Activated T-helper 9 cell treated with anti-CD3 and anti-CD28 coated beads, Interleukin-2, amount 50 U/mL, for 16 hours (primary cell): ENCODE measurements at places on chromosomes 5 and 9.
A peak's percentile ranks its signal among the peaks of the same experiment; 100 is the strongest.

- no peak for DNase-seq
Measured at GRCh38 chr5:133112026-133112660, 60.3 kb downstream of the HSPA4 start.

DNA sequence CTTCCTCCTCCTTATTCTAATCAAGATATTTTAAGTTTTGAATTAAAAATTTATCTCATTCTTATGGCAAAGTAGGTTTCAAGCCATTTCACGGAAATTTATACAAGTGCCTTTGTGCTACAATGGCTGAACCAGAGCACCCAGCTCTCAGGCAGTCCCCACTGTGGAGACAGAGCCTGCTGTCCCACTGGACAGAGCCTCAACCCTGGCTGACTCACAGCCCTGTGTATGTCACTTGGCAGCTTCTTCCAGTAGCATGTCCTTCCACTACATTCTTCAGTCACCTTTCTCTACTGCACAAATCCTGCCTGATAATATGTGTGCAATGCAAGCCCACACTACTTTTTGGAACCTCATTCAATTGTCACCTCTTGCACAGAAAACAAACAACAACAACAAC is 253.1 kb downstream of the PDE4D start:
- DNase-seq: no peak

GRCh38 chr5:33370466-33370859 is 70.3 kb upstream of the TARS1 start:
- DNase-seq: no peak

GRCh38 chr5:123987956-123988355 is 476.0 kb downstream of the CSNK1G3 start:
- DNase-seq: no peak

DNA sequence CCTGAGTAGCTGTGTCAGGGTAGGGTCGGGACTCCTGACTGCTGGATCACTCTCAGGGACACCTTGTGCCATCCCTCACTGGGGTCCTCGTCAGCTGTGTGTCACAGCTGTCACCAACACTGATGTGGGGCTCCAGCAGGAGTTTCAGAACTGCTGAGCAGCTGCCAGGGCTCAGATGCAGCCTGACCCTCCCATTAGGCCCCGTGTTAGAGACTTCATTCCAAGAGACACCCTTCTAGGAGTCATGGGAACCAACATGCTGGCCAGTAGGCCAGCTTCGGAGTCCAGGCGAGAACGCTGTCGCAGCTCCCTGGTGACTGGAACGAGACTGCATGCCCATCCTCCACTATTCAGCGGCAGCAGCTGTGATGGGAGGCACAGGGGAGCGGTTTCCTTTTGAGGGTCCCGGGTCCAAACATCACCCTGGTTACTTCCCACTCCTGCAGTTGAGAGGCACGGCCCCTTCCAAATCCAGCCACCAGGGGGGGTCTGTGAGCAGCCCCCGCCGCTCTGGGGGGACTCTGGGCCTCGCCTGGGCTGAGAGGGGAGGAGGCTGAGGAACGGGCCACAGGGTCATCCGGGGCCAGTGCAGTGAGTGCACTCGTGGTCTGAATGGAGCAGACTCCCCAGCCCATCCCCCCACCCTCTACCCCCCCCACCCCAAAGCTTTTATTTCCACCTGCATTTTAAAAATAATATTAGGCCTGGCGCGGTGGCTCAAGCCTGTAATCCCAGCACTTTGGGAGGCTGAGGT is 12.6 kb upstream of the TCF7 start:
- DNase-seq: peak; percentile 65
